ENCODE measurements at places on chromosomes 5 and 9. TPM values are rescaled to one million over a fixed set of nuclear protein-coding genes. Genes with fewer than 3 reads are reported as not detected.

DNA sequence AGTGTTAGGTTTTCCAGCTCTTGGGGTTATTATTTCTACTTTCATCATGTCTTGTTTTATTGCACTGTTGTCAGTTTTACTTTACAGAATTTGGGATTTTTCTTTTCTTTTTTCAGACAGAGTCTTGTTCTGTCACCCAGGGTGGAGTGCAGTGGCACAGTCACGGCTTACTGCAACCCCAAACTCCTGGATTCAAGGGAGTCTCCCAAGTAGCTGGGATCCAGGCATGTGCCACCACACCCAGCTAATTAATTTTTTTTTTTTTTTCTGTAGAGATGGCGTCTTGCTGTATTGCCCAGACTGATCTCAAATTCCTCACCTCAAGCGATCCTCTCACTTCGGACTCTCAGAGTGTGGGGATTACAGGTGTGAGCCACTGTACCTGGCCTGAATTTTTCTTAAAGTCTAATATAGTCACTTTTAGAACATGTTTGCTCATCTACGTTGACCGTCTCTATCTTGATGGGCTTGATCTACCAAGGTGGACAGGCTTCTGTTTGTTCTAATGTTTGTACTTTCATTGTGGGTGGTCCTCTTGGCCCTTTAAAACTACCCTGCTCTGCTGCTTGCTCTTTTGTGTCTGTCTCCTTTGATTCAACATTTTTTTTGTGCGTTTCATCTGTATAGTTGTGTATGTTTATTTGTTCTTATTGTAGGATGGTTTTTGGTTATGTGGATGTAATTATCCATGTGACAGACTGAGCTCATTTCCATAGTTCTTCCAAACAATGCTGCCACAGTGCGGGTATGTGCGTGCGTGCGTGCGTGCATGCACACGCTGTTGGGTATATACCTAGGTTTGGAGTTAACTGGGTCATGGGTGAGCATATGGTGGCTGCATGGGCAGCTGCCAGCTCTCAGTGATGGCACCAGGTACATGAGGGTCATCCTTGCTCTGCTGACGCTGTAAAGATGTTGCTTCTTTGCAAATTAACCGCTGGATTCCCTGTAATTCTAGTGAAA, 18.1 kb downstream of the PRRC2B start:
- H3K36me3 ChIP-seq, result peaks cover 31% of the 10 kb centered on the region
- H3K27me3 ChIP-seq, result no peaks in the 10 kb centered on the region
- no peak overlapping the region for H3K4me3 ChIP-seq
- no peak for DNase-seq

DNA sequence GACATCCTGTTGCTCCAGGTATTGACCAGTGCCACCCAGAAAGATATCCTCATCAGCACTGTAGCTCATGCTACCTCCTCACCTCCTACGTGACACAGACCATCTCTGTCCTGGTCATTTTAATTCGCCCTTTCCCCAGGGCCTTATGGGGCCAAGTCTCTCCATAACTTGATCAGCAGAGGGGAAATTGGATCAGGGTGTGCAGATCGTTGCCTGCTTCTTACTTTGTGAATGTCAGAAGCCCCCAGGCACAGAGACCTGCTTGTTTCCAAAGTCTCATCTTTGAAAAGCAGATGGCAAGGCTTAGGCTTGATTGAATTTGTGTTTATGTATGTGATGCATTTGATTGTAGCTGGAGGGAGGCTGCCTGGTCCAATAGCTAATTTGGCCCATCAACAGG, 8.8 kb upstream of the DBH start:
- no peaks in the 10 kb centered on the region for H3K36me3 ChIP-seq
- no peak overlapping the region for H3K27ac ChIP-seq
- no peak overlapping the region for H3K4me3 ChIP-seq
- 0 out of 2 replicates have a peak, but pooled peaks cover under 1% of the 10 kb centered on the region for H3K27me3 ChIP-seq
- no peak for DNase-seq

DNA sequence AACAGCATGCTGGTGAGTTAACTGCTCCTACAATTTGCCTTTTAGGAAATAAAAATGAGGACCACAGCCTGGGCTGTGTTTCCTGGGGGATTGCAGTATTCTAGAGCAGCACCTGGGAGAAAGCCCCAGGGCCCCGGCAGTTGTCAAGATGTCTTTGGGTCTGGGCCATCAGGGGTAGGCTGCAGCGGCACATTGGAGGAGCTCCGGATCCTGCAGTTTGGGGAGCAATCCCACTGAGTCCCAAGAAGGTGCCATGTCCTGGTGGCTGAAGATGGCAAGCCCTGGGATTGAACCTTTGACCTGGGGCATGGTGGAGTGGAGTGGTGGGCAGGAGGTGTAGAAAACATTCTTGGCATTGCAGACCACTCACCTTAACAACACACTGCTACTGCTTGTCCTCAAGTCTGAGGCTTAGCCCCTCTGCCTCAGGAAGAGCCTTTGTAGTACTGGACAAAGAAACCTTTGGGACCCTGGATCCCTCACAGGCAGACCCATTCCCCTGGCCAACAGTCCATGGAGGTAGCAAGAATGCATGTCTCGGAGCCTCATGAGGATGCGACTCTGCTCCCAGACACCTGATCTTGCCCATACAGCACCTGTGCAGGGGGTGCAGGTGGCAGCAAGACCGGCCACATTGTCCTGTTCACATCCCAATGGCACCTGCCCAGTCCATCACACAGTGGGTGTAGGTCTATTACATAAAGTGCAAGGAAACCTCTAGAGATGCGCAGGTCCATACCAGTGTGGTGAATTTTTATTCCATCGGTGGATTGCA, 159.1 kb upstream of the IRX2 start:
- DNase-seq, result no peak
- H3K4me3 ChIP-seq, result no peak overlapping the region
- H3K36me3 ChIP-seq, result no peaks in the 10 kb centered on the region
- H3K27ac ChIP-seq, result no peak overlapping the region
- H3K4me1 ChIP-seq, result no peaks in the 10 kb centered on the region

Gene ANXA2R
- 3.3 TPM for total RNA-seq

Gene LRRC70
- total RNA-seq, result 0.68 TPM

DNA sequence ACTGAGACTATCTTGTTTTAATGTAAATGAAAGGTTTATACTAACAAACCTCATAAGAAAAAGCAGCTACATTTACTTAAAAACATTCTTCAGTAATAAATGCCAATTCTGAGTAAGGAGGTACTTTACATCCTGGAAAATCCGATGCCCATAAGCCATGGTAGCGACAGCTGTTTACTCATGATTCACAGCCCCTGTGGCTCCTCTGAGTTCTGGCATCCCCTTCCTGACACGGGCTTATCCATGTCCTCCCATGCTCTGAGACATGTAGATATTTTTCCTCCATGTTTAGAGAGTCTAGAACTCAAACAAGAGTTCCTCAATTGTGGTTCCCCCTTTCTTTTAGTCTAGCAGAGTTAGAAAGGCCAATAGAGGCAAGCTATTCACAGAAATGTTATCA, 63.1 kb upstream of the DEPDC1B start:
- H3K36me3 ChIP-seq, result no peaks in the 10 kb centered on the region
- H3K4me3 ChIP-seq, result no peak overlapping the region
- H3K27ac ChIP-seq, result no peak overlapping the region
- peak; percentile 67 for DNase-seq
- peaks cover 3% of the 10 kb centered on the region for H3K4me1 ChIP-seq
- H3K27me3 ChIP-seq, result no peaks in the 10 kb centered on the region

- H3K4me1 ChIP-seq, result no peaks in the 10 kb centered on the region
- no peak overlapping the region for H3K4me3 ChIP-seq
- peaks cover 45% of the 10 kb centered on the region for H3K36me3 ChIP-seq
- no peak for DNase-seq
- no peak overlapping the region for H3K27ac ChIP-seq
Observed at GRCh38 chr5:180235846-180236245, 26.8 kb upstream of the RASGEF1C start.

DNA sequence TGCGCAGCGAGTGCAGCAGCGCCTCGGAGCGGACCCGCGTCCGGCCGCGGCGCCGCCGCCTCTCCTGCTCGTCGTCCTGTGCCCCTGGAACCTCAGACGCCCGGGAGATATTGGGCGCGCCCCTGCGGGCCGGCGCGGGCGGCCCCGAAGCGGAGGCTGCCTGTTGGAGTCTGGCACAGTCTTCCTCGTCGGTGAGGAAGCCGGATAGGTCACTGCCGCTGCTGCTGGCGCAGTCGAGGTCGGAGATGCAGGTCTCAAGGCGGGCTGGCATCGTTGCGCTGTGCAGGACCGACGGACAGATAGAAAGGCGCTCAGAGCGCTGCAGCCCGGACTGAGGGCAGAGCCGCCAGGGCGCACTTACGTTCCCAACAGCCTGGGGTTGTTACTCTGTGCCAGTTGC, 344 bp downstream of the NEUROG1 start:
- H3K27ac ChIP-seq, result no peak overlapping the region
- H3K36me3 ChIP-seq, result no peaks in the 10 kb centered on the region
- H3K4me1 ChIP-seq, result no peaks in the 10 kb centered on the region
- 0 out of 2 replicates have a peak, but pooled peaks cover 4% of the 10 kb centered on the region for H3K27me3 ChIP-seq
- H3K4me3 ChIP-seq, result no peak overlapping the region

Gene CYSTM1
- total RNA-seq, result 10.5 TPM

DNA sequence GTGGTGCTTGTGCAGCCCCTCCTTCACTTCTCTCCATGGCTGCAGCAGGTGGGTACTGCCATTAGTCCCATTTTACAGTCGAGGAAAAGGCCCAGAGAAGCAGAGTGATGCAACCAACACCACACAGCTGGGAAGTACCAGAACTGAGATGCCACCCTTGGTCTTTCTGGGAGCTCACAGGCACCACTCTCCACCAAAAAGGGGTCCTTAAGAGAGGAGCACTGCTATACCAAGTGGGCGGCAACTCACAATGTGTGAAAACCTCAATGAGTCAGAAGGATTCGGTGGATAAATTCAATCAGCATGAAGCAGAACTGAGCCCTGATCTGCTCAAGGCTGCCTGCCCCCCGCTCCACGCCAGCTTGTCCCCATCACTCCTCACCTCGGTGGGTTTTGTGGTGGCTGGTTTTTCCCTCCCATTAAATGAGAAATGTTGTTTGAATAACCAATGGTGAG, 213.7 kb downstream of the FSTL4 start:
- no peak overlapping the region for H3K4me3 ChIP-seq
- no peaks in the 10 kb centered on the region for H3K36me3 ChIP-seq
- no peak overlapping the region for H3K27ac ChIP-seq
- no peak for DNase-seq
- H3K27me3 ChIP-seq, result no peaks in the 10 kb centered on the region

All from SJCRH30 (cell line).